ENCODE measurements at places on chromosomes 6 and 20.

- DNase-seq = no peak
Measured at GRCh38 chr6:132866762-132867449, 52.5 kb downstream of the RPS12 start.

GRCh38 chr6:75431379-75431778 is 62.2 kb downstream of the FILIP1 start:
- no peak for DNase-seq

DNA sequence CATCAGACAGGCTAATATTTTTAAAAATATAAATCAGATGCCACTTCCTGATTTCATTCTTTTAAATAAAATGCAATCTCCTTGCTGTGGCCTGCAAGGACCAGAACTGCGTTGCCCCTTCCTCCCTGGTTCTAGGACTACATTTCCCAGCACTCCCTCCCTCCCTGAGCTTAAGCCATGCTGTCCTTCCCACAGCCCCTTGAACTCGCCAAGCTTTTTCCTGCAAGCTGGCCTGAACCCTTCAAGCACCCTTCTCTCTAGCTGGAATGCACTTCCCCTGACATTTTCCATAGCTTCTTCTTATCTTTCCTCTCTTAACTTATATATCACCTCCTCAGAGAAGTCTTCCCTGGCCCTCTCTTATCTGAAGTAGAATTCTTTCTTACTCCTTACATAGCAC is 6.1 kb upstream of the DOK5 start:
- no peak for DNase-seq

- no peak for DNase-seq
Measured at GRCh38 chr20:50758992-50759391, 27.6 kb downstream of the PARD6B start.

DNA sequence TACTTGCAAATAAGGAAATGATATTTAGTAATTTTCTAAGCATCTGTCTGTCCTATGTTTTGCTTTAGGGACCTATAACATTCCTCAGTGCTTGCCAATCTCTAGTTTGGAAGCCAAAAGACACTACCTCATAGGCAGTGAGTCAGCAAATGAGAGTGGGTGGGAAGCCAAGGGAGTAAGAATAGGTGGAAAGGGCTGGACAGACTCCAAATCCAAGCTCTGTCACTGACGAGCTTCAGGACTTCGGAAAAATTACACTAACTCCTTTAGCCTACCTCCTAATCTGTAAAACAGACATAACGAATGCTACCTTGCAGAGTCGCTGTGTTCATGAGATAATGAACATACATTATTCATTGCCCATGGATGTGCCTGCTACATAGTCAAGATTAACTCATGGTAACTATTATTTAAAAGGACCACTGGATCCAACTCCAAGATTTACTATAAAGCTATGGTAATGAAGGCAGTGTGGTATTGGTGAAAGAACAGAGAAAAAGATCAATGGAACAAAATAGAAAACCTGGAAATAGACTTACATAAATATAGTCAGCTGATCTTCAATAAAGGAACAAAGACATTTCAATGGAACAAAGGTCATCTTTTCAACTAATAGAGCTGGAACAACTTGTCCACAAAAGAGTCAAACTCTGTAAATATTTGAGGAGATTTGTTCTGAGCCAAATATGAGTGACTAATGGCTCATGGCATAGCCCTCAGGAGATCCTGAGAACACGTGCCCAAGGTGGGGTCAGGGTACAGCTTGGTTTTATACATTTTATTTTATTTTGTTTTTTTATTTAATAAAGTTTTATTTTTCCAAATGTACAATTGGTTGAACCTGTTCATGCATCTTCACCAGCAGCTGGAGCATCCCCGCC is 64.1 kb downstream of the FAM50B start:
- peak; percentile 67 for DNase-seq

DNA sequence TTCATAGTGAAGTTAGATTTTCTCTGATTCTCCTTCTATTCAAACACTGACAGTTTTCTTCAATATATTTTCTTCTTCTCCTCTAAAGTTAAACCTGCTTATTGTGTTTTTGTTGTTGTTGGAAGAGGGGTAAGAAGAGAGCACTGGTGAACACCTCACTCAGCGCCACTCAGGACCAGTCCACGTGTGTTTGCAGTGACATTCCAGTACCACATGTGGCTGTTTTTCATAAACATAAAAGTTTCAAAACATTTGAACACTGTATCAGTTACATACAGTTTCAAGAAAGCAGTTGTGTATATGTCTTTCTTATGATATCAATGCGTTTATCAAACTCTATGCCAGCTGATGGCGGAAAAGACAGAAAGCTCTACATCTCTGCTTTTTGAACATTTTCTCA is 86.7 kb downstream of the HMGCLL1 start:
- no peak for DNase-seq

GRCh38 chr20:53922901-53923314 is 147.5 kb downstream of the BCAS1 start:
- no peak for DNase-seq

DNA sequence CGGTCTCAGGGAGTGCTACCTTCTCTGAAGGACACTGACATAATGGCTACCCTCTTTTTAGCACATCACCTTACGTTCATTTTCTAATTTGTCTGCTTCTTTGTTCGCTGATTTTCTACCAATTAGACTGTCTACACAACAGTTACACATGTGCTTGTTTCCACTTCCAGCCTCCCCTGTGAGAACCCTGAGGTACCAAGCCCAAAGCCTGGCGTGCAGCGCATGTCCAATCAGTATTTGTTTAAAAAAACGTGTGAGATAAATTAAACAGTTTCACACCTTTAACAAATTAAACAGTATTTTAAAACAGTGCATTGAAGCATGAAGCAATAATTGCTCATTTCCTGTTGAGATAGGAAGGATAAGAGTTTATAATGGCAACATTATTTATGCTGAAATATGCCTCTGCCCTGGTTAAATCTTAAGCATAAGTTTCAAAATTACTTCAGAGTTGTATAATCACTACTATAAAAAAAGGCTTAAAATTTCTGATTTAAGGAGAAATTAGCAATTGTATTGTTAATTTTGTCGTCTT is 88.9 kb downstream of the MAP3K5 start:
- DNase-seq = no peak

DNA sequence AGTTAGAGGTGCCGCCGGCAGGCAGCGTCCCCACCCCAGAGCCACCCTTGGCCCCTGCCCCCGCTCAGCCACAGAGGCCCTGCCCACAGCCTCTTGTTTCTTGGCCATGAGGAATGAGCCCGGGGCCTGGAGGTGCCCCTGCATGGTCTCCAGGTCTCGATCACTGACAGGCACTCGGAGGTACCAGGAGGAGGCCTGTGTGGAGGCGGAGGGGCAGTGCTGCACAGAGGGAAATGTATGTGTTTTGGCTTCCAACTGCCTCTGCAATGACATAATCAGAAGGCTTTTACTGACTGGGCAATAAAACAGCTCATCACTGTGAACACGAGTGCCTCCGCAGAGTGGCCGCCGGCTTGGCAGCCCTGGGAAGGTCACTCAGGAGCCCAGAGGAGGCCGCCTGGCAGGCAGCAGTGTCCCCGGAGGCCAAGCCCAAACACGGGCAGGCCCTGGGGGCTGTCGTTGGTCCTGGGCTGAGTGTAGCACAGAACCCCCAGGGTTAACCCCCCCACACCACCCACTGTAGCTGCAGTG is 61.1 kb upstream of the GATA5 start:
- no peak for DNase-seq

GRCh38 chr20:10497283-10497682 is 62.2 kb downstream of the SLX4IP start:
- DNase-seq = no peak

- no peak for DNase-seq
Measured at GRCh38 chr6:7561153-7561964, 19.9 kb downstream of the DSP start.

DNA sequence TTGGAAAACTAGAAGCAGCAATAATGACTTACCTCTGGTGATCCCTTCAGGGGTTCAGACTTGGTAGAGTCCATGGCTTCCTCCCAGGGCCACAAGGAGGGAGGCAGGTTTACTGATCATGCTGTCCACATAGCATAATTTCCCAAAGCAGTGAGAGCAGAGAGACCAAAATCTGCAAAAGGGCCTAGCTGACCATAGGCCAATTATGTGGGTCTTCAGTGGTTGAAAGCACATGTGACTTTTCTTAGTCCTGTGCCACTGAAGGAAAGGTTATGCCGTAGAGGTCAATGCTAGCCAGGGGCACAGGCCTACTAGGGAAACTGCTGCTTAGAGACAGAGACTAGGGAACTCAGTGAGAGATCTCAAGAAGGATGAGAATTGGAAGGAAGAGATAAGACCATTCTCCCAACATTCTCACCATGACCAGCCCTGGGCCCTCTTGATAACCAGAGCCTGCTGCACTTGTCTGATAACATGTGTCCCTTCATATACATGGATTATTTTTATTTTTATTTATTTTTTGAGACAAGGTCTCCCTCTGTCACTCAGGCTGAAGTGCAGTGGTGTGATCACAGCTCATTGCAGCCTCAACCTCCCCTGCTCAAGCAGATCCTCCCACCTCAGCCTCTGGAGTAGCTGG is 2.0 kb upstream of the GTPBP2 start:
- DNase-seq = no peak

DNA sequence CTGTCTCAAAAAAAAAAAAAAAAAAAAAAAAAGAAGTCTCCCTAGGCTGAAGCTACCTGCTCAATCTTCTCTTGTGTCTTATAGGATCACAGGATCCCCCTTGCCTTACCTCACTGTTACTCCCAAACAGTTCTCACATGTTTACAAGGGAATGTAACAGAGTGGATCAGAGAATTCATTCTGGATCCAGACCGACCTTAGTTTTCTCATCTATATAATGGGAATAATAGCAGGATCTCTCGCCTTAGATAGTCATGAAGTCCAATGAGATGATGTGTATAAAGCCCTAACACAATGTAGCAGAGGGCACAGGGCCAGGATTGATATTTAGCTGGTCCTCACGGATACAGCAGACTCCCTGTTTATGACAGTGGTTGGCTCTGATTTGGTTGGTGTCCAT is 2.3 kb upstream of the FAM110A start:
- DNase-seq = no peak

DNA sequence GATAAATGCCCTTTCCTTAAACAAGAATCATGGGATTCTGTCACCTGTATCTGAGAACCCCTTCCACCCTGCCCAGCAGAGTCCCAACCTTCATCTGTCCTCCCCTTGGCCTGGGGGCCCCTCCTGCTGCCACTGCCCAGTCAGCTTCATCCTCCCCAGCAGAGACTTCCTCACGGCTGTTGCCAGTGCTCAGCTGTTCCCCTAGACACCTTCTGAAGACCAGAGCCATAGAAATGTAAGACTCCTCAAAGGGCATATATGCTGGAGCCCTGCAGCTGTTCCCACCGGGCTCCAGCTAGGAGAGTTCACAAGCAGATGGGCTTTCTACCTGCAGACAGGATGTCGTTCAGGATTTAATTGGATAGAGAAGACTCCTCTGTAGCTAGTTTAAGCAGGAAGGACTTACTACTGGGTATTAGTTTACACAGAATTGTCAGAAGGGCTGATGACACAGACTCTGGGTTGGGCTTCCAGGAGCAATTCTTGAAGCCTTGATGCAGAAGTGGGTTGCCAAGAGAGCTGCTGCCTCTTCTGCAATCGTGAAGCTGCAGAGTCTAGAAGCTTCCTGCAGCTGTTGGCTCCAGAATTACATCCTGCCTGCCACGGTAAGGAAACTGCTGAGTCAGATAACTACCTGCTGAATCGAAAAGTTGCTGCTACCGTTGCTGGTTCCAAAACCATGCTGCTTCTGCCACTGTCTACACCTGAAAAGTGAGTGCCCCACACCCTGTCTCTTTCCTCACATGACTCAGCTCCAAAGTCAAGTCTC is 57.1 kb upstream of the MLN start:
- DNase-seq = no peak

DNA sequence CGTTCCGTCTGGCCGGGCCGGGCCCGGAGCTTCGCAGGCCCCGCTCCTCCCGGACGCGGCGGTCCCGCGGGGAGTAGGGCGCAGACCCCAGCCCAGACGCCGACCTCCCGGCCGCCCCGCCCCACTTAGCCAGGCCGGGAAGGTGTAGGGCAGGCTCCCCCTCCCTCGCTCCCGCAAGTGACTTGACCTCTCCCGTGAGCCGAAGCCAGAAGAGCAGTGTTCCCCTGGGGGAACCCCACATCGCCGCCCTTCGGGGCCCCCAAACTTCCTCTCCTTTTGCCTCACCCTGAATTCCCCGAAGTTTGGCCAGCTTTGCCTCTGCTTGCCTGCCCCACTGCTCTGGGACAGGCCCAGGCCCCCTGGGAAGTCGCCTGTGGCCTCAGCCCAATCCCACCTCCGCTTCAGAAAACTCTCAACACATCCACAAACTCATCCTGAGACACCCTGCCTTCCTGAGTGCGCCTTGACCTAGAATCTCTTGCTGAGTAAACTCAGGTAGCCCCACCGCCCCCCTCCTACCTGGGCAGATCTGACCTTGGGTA is 524 bp upstream of the NOL4L start:
- DNase-seq = no peak

DNA sequence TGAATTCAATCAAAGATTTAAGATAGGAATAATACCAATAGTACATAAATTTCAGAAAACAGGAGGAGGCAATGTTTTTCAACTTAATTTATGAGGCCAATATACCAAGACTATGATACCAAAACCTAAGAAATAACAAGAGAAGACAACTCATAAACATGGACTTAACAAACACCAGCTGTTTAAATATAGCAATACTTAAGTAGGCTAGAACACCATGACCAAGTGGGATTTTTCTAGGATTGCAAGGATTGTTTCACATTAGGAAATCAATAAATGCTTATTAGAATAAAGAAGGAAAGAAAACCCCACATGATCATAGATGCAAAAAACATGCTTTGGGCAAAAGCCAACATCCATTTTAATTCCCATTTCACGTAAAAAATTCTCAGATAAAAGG is 355.1 kb downstream of the EPM2A start:
- DNase-seq = no peak

GRCh38 chr20:36988494-36988966 is 37.0 kb upstream of the SAMHD1 start:
- no peak for DNase-seq

GRCh38 chr6:170470734-170471133 is 82.4 kb downstream of the PSMB1 start:
- DNase-seq = no peak

DNA sequence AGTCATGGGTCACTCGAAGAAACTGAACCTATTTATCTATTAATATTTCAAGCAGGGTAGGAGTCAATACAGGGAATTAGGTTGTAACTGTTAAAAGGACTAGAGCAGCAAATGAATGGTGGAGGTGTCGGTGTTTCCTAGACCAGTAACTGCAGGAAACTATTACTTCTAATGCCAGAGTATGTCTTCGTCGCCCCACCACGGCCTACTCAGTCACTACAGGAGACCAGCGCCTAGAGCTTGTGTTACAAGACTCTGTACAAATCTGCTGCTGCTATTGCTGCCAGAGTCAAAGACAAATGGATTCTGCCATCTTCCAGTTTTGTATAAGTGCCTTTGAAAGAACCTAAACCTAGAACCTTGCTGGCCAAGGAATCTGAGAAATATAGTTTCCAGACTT is 343.9 kb downstream of the SOX4 start:
- no peak for DNase-seq

DNA sequence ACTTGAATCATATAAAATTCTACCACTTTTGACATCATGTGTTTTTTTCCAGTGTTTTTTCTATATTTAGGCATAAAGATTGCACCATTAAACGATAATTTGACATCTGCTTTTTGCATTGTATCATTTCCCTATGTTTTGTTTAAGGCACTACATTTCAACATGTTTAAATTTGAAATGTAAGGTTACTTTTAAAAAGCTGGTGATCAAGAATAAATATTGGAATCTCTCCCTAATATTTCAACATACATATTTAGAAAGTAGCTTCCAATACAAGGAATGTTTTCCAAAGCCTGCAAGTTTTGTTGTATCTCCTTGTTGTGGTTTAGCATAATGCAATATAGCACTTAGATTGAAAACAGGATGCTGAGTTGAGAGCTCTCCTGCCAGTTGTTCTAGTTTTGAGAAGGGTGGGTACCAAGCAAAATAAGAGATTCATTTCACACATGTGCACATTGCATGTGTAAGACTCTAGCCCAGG is 76.5 kb downstream of the SYNJ2 start:
- DNase-seq = no peak
